ENCODE measurements at places on chromosomes 3 and 15. TPM values are rescaled to one million over a fixed set of nuclear protein-coding genes. Genes with fewer than 3 reads are reported as not detected.

DNA sequence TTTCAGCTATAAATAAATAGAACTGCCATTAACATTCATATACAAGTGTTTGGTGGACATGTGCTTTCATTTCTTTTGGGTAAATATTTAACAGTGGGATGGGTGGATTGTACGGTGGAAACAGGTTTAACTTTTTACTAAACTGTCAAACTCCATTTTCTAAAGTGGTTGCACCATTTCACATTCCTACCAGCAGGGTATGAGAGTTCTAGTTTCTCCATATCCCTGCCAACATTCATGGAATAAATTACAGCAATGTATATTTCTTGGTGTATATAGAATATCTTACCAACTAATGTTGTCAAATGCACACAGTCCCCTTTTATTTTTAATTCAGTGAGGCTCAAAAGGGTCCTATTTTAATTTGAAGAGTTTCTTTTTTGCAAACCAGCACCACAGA is 71.3 kb upstream of the CTXND1 start:
- no peak for DNase-seq

PEX11A gene
- 4.7 TPM for total RNA-seq

GRCh38 chr3:112114576-112115160 is 18.4 kb downstream of the GCSAM start:
- no peak for DNase-seq

DNA sequence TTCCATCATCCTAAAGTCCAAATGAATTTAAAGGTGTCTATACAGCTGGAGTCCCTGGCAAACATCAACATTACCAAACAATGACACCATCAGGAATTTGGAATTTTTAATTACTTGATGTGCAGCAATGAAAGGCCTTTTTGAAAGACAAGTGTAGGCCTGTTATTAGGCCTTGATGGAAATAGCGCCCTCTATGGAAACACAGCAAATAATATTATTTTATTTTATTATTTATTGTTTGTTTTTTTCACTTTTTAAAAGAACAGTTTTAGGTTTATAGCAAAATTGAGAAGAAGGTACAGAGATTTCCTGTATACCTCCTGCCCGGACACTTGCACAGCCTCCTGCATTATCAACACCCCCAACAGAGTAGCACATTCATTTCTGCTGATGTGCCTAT is 18.1 kb upstream of the OR5AC2 start:
- no peak for DNase-seq

DNA sequence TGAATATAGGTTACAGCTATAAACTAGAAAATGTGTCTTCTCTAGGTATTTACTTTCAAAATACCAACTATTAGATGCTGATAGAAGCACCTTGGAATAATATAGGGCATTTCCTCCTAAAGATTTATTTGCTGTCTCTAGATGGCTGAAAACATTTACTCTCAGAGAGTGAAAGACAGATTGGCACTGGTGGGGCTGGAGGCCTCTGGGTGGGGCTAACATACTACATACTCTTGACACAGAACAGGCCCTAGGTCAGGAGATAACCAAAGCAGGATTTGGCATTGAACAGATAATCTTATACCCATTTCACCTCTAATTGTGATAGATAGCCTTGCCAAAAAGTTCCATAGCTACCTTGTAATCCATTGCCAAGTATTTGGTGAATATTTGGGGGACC is 253.3 kb upstream of the TBC1D5 start:
- DNase-seq, result no peak
